ENCODE measurements at places on chromosomes 5 and 9.

- DNase-seq, result no peak
Observed at GRCh38 chr5:39102684-39103155, 28.5 kb upstream of the RICTOR start.

- DNase-seq, result no peak
Observed at GRCh38 chr5:137205231-137206027, 293.7 kb downstream of the SPOCK1 start.

DNA sequence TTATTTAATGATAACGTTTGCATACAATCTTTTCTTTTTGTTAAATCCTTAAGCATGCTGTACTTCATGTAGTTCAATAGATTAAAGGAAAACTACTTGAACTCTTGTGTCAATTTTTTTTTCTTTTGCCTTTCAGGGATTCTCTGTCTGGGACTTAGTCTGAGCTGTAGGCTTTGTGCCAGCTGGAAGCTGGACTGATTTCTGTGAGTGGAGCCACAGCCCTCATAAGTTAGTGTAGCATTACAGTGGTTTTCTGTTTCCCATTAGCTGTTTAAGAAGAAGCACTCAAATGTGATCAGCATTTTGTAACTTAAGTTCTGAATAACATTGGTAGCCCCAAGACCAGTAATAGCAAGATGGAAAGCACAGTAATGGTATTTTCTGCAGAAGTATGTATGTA lies 330.6 kb upstream of the MEF2C start:
- no peak for DNase-seq

DNA sequence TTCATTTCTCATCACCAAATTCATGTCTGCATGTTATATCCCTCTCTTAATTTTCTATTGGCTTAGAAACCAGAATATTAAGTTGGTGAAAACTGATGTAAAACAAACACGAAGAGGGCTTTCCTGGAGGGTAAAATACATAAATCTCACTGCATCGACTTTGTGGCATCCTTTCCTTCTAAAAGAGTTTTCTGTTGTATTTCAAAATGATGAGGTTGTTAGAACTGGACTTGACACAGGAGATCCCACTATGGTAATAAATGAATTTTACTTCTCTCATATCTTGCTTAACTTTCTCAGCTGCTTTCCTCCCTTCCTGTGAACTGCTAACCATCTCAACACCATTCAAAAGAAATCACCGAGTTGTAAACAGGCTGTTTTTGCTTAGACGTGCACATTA lies 162.0 kb upstream of the TRPC7 start:
- DNase-seq, result no peak

- DNase-seq, result no peak
Observed at GRCh38 chr5:149765932-149766331, 35.8 kb downstream of the PPARGC1B start.

DNA sequence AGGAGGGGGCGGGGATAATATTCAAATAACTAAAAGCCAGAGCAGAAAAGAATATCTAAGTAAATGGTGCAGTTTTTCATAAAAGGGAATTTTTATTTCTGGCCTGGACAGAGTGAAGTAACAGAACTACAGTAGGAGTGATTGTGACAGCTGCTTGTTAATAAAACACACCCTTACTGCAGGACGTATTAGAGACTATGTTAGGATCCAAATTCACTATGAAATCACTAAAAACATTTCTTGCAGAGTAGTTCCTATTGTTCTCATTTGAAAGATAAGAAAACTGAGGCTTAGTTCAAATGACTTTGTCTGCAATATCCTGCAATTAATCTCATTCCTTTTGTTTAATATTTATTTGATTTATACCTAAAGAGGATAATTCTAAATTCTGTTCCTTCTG lies 39.5 kb downstream of the FAM174A start:
- DNase-seq, result no peak

GRCh38 chr9:133714606-133715294 lies 23.4 kb downstream of the SARDH start:
- DNase-seq, result no peak

DNA sequence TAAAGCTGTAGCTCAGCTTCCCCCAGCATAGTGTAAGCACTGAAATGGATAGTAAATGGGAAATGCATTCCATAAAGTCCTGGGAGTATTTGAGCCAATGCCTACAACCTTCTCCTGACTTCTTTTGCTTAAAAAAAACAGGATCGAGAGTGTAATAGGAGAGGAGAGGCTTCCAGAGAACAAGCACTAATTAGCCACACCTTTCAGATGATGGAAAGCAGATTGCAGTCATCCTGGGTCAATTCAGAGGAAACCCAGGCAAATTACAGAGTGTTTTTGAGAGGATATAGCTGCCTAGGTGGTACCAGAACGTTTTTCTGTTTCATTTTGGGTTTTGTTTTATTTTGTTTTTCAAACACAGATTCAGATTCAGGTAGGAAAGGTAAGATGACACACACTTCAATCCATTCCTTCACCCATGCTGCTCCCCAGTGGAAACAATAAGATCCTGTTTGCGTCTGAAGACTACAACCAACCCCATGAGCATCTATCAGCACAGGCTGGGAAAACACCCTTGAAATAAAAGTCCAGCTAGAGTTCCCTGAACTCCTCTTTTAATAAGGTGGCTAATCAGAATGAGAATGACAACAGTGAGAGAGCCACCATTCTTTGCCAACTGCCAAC lies 95.6 kb downstream of the RFK start:
- DNase-seq, result no peak

- no peak for DNase-seq
Observed at GRCh38 chr5:122703203-122703602, 71.7 kb upstream of the SNX2 start.

DNA sequence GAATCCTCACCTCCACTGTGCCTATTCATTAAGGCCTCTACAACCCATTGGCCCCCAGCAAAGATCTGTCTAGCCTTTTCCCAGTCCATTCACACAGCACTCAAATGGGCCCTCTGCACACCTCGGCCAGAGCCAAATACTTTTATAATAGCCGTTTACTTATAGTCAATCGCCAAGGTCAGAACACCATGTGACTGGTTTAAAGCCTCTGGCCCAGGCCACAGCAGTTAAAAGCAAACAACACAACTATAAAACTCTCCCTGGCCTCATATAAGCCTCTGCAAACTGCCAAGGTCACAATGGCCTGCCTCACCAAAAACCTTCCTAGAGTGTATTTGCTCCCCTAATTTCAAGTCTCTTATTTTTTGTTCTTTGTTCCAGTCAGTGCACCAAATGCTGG lies 562.6 kb downstream of the CAAP1 start:
- no peak for DNase-seq

- DNase-seq, result no peak
Observed at GRCh38 chr9:2638871-2639673, 17.5 kb downstream of the VLDLR start.

GRCh38 chr5:125476901-125477585 lies 730.6 kb upstream of the ZNF608 start:
- DNase-seq, result no peak

DNA sequence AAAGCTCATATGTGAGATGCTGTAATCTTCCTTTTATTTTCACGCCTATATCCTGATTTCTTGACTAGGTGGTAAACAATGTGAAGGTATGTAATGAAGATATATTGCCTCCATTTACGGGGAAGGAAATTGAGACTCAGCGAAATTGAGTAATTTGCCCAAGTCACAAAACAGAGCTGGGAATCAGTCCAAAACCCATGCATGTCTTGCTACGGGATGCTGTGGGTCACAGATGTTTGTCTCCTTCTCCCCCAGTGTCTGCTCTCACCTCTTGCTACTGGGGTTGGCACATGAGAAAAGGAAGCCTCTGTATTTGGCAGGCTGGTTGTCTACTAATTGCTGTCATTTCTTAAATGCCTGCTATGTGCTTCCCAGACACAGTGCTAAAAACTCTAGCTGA lies 53.7 kb upstream of the TEX48 start:
- no peak for DNase-seq

GRCh38 chr9:110623462-110624025 lies 44.0 kb upstream of the SVEP1 start:
- DNase-seq, result no peak

GRCh38 chr5:28014779-28015178 lies 976.4 kb upstream of the CDH9 start:
- DNase-seq, result no peak

DNA sequence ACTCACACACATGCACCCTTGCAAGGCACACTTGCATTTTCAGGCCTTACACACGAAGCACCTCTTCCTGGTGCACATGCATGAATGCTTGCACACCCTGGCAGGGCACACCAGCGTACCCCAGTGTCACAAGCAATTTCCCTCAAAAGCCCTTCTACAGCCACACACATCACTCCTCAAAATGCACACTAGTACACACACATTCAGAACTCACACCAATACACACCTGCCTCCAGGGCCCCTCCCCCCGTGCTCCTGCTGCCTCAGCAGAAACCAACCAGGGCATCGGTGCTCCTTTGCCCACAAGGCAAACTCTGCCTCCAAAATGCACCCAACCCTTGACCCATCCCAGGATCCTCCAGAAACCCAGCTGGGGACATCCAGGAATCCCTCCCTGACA lies 1.2 kb downstream of the CAMK2A start:
- no peak for DNase-seq

Measured in stimulated activated CD8-positive, alpha-beta memory T cell treated with anti-CD3 and anti-CD28 coated beads, Interleukin-7, amount 100 ng/mL, for 1 hour (primary cell).